Bronchial epithelial cell (primary cell): ENCODE measurements at places on chromosomes 1 and 21. TPM values are rescaled to one million over a fixed set of nuclear protein-coding genes. Genes with fewer than 3 reads are reported as not detected.

Gene LGR6
- total RNA-seq = under 0.01 TPM in 1 of 2 replicates, not detected in the other

Gene GIPC2
- 0.38 and 1.1 TPM in 2 replicates for total RNA-seq

Gene TSTD1
- total RNA-seq = 55.5 and 87.1 TPM in 2 replicates

Gene LCK
- 0.26 TPM in 1 of 2 replicates, not detected in the other for total RNA-seq

Gene TTLL10
- not detected in 2 replicates for total RNA-seq

Gene PKP1
- 117 and 337 TPM in 2 replicates for total RNA-seq

Gene KISS1
- total RNA-seq = not detected in 2 replicates

Gene RGS4
- under 0.01 TPM in 1 of 2 replicates, not detected in the other for total RNA-seq

Gene PIGR
- under 0.01 and 0.51 TPM in 2 replicates for total RNA-seq

Gene ABCG1
- total RNA-seq = 132 and 138 TPM in 2 replicates

Gene GBP5
- 0.26 and 0.77 TPM in 2 replicates for total RNA-seq

Gene CFAP141
- total RNA-seq = not detected in 2 replicates

Gene PTPRU
- 40.8 and 53.2 TPM in 2 replicates for total RNA-seq
